ENCODE measurements at places on chromosomes 13 and 19. TPM values are rescaled to one million over a fixed set of nuclear protein-coding genes. Genes with fewer than 3 reads are reported as not detected.

The ZNF91 gene
- polyA plus RNA-seq, result 70.9 TPM

The CERS4 gene
- polyA plus RNA-seq, result 53.5 TPM

The SEMA6B gene
- polyA plus RNA-seq, result 2.4 TPM

The HIPK4 gene
- polyA plus RNA-seq, result 0.14 TPM

The RNF113B gene
- polyA plus RNA-seq, result 0.19 TPM

The CNN2 gene
- 178 TPM for polyA plus RNA-seq

The LRRC25 gene
- 1.2 TPM for polyA plus RNA-seq

The MAP4K1 gene
- 2.1 TPM for polyA plus RNA-seq

The ZNF845 gene
- 8.4 TPM for polyA plus RNA-seq

The CYP2A7 gene
- polyA plus RNA-seq, result 0.16 TPM

DNA sequence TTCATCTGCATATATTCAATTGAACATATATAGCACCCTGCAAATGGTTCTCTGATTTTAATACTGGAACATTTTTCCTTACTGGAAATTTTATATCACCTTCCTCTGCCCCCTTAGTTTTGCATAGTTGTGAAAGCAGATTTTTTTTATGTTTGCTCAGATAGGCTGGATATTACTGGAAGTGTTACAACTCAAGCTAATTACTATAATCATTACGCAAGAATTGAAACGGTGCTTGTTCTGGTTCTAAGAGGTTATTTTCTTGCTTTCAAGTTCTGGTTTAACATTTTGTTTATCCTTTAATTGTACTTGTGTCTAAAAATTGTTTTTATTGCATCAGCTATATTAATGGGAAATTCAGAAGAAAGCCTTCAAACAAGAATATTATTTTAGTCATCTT is 95.6 kb upstream of the MYO16 start:
- no peak for DNase-seq

DNA sequence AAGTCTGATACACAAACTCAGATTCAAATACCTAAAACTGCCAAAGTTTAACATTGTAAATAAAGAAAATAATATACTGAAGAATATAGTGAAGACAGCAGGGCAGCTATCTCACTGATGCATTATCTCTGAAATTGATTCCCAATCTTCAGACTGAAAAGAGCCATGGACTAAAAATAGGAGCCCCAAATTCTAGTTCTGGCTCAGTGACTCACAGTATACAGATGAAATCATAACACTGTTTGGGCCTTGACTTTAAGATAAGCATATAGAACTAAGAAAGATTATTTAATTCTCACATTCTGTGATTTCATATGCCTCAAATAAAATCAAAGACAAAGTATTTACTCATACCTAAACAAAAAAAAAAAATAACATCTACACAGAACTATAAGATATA is 53.9 kb downstream of the RBM26 start:
- no peak for DNase-seq

GRCh38 chr19:36748431-36749275 is 24.0 kb downstream of the ZNF850 start:
- no peak for DNase-seq

DNA sequence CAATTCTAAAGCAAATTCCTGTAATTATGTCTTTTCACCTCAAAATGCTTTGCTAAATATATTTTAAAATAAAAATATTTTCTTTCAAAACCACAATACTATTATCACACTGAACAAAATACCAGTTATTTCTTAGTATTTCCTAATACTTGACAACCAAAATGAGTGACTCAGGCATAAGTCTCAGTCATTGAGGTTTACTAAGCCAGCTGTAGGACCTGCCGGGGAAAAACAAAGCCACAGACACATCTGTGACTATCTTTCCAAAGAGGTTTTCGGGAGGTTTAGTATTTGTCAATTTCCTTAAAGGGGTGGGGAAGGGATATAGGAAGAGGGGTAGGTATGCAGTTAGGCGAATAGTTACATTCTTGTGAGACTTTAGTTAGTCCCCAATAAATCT is 3.2 kb upstream of the ZNF235 start:
- no peak for DNase-seq

GRCh38 chr13:82010780-82011179 is 1669.9 kb upstream of the SPRY2 start:
- no peak for DNase-seq

GRCh38 chr19:6587998-6588507 is 2.9 kb downstream of the CD70 start:
- DNase-seq, result no peak

GRCh38 chr19:16688084-16688483 is 27.1 kb downstream of the TMEM38A start:
- DNase-seq, result no peak

GRCh38 chr13:55084630-55085029 is 2056.0 kb downstream of the OLFM4 start:
- no peak for DNase-seq

DNA sequence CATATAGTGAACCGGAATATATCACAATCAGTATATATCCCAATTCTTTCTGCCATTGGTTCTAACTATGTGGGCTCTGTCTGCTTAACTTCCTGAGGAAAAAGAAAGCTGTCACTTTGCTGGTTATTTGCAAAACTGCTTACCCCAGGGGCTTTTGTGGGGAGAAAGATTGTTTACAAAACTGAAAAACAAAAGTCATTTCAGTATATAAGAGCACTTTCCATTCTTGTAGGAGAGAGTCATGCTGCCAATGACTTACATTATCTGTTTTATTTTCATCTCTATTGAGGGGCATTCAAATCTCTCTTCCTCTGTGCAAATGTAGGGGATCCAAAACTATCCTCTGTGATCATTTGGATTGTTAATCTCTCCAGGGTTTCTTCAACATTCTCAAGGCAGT is 3.2 kb upstream of the HS6ST3 start:
- no peak for DNase-seq

- DNase-seq, result no peak
Measured at GRCh38 chr19:56969156-56969555, 128.6 kb upstream of the PEG3 start.

- no peak for DNase-seq
Measured at GRCh38 chr13:106095919-106096318, 439.5 kb downstream of the EFNB2 start.

DNA sequence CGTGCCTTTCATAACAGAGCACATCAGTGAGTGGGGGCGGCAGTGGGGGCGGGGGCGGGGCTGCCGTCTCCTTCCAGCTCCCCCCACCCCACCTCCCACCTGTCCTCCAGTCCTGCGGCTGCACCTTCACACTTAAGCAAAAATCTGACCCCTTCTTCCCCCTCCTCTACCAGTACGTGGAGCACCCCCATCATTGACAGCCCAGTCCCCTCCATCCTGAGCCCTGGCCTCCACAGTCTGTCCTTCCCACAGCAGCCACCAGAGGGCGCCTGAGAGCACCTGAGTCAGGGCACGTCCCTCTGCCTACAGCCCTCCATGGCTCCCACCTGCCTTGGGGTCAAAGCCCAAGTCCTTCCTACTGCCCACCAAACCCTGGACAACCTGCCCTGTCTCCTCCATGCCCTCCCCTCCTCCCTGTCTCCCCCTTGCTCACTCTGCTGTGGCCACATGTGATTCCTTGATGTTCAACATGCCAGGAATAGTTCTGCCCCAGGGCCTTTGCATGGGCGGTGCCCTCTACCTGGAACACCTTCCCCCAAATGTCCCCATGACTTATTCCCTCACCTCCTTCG is 4.0 kb downstream of the EBI3 start:
- DNase-seq, result no peak

GRCh38 chr13:36847606-36848005 is 28.6 kb downstream of the RFXAP start:
- no peak for DNase-seq

- no peak for DNase-seq
Measured at GRCh38 chr13:100298691-100299090, 209.8 kb downstream of the PCCA start.

- no peak for DNase-seq
Measured at GRCh38 chr19:1468821-1469254, 10.2 kb downstream of the C19orf25 start.

GRCh38 chr19:48673436-48674100 is 751 bp upstream of the NTN5 start:
- no peak for DNase-seq

GRCh38 chr19:54335979-54336892 is 2.7 kb downstream of the LILRA4 start:
- DNase-seq, result no peak

DNA sequence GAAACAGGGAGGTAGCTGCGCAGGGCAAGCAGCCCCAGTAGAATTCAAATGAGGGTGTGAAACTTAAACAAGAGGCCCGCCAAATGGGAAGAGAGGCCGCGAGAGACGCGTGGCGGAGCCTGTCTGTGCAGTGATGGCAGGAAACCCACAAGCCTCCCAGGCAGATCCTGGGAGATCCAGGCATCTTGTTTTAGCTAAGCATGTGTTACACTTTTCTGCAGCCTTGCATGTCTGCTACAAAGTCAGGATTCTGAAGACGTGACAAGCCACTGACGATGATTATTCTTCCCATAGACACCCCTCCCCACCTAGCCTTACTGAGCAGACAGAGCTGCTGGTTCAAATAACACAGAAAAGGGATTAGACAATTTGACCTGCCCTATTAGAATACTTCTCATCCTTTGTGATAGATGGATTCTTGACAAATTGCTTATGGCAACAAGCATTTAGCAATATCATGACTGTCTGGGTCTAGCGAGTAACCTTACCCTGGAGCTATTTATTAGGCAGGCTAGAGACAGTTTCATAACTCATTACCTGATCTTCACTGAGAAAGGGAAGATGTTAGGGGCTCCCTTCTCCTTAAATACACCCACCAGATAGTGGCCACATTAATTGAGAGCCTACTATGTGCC is 185.2 kb upstream of the IRS2 start:
- DNase-seq, result no peak

GRCh38 chr19:18589380-18590272 is 1.0 kb downstream of the REX1BD start:
- DNase-seq, result no peak

- no peak for DNase-seq
Measured at GRCh38 chr13:98959291-98959690, 18.6 kb downstream of the DOCK9 start.

GRCh38 chr19:3003046-3003445 is 25.7 kb downstream of the TLE6 start:
- no peak for DNase-seq

DNA sequence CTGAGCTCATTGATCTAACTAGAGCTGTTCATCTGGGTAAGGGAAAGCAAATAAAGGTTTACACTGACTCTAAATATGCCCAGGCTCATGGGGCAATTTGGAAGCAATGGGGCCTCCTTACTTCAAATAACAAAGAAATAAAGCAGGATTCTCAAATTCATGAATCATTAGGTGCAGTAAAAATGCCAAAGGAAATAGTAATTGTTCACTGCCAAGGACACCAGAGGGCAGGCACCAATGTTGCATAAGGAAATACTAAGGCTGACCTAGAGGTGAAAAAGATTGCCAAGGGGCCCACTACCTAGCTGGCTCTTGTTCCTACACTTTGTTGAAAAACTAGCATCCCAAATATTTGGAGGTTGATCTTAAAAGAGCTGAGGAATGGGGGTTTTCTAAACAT is 1686.7 kb upstream of the MIR17HG start:
- no peak for DNase-seq

GRCh38 chr19:8595651-8596050 is 14.9 kb downstream of the ADAMTS10 start:
- no peak for DNase-seq

GRCh38 chr19:36963280-36963679 is 47.1 kb downstream of the ZNF568 start:
- no peak for DNase-seq

GRCh38 chr19:30739394-30739793 is 367.2 kb downstream of the ZNF536 start:
- DNase-seq, result no peak

- DNase-seq, result no peak
Measured at GRCh38 chr13:94707400-94708021, 4.8 kb downstream of the SOX21 start.

DNA sequence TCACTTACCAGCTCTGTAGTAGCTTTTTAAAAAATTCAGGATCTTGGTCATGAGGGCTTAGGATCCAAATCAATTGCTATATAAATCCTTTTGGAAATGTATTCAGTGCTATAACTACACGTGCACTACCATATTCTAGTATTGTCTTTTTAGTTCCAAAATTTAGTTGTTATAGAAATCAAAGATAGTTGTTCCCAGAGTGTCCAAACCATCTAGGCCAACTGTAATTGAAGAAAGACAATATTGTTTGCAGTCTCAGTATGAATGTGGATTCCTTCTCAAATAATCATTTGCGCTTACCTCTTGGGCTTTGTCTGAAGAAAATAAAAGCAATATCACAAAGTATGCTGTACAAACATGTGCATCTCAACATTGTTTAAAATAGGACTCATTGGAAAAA is 184.1 kb upstream of the EDNRB start:
- DNase-seq, result no peak

GRCh38 chr19:38523319-38523718 is 89.8 kb downstream of the RYR1 start:
- no peak for DNase-seq

Data from left renal cortex interstitium (tissue), 4 donors.